ENCODE measurements at places on chromosomes 2 and 18. TPM values are rescaled to one million over a fixed set of nuclear protein-coding genes. Genes with fewer than 3 reads are reported as not detected.

- peak; percentile 56 for DNase-seq
Observed at GRCh38 chr2:235768606-235769005, 274.8 kb downstream of the AGAP1 start.

DNA sequence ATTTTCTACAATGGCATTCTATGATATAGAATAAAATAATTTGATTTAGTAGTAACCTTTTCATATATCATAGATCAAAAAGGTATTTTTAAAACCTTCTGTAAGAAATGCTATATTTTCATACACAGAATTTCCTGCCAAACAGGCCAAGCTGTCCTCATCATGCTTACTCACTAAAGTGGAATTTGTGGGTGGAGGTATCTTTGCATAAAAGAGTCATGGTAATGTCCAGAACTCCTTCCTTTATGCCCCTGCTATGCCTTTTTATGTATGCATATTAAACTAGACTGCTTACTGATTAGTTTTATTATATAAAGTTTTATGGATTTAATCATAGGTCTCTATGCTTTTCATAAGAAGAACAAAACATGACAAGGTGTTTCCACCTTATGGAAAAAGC lies 27.5 kb upstream of the MARCHF7 start:
- no peak for DNase-seq

DNA sequence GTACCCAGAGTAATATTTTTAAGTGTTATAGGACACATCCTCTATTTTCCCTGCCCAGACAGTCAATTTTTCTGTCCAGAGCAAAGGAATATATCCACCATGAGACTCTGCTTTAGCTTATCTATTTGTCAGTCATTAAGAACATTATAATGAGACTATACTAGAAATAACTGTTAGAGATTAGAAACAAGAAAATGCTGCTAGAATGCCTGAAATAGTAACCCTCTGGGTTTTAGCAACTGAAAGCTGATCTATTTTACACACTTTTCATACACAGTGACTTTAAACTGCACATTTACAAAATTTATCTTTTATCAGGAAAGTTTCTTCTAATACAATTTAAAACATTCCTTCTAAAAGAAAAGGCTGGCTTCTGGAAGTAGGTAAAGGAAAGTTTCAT lies 39.6 kb downstream of the MBD2 start:
- DNase-seq, result no peak

- DNase-seq, result no peak
Observed at GRCh38 chr2:80113399-80113798, 191.2 kb downstream of the LRRTM1 start.

CD8B gene
- total RNA-seq, result not detected

Data from sigmoid colon (tissue), 7 donors.